ENCODE measurements at places on chromosomes 2 and 18.

GRCh38 chr2:68100189-68100588 is 37.4 kb upstream of the C1D start:
- no peak for DNase-seq

GRCh38 chr2:108932736-108933332 is 56.2 kb downstream of the EDAR start:
- DNase-seq = no peak

DNA sequence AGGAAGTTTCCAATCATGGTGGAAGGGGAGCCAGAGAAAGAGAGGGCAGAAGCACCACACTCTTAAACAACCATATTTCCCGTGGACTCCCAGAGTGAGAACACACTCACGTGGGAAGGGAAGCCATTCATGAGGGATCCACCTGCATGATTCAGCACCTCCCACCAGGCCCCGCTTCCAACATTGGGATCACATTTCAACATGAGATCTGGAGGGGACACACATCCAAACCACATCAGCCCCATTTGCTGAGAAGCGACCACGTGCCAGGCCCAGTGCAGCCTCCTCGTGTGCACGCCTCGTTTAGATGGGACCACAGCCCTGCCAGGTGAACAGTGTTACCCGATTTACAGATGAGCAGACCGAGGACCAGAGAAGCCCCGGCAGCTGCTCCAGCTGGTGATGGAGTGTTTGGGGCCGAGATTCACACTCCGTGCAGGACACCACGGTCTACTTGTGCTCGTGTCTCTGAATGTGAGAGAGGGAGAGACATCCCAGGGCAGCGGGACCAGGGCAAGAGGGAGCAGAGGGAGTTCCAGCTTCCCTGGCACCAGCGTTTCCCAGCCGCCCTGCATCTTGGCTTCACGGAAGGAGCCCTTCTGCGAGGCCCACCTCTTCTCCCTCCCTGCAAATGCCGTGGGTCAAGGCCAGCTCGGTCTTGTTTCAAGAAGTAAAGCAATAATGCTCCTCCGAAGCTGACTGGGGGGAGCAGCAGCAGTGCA is 76.9 kb upstream of the ODC1 start:
- no peak for DNase-seq

- DNase-seq = peak; percentile 63
Measured at GRCh38 chr2:172297950-172298349, 129.4 kb upstream of the ITGA6 start.

Measured in brain (organoid and tissue), 16 donors.